ENCODE measurements at places on chromosomes 7 and 10.

GRCh38 chr7:116710764-116711452 lies 38.9 kb downstream of the MET start:
- no peak for DNase-seq

GRCh38 chr10:71218046-71218650 lies 5.8 kb downstream of the UNC5B start:
- DNase-seq: no peak

DNA sequence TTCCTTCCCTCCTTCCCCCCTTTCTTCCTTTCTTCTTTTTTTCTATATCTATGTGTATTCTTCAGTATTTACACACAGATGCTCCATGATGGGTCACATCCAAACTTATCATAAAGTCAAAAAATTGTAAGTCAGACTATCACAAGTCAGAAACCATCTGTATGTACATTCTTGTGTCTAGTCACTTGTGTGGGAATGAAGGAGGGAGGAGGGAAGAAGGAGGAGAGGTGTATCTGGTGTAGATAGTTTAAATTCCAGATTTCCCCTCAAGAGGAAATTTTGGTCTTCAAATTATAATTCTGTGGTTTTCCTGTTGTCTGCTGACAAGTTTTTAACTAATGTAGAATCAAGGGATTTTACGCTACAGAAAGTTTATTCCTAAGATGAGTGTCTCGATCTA lies 287.2 kb downstream of the ETV1 start:
- DNase-seq: no peak

DNA sequence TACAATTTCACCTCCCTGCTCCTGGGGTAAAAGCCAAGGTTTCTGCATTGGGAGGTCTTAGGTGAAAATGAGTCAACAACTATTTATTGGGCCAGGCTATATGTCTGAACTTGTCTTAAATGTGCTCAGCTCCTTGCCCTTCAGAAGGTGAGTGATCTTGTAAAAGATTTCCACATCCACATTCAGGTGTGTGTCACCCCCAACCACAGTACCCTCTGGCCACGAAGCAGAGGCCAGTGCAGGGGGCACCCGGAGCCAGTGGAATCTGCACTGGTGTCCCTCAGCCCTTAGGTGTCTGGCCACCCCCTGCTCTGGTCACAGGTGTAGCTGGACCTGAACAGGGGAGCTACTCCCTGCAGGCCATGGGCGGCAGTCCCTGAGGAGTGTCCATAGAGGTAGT lies 198.5 kb downstream of the PAXIP1 start:
- no peak for DNase-seq

DNA sequence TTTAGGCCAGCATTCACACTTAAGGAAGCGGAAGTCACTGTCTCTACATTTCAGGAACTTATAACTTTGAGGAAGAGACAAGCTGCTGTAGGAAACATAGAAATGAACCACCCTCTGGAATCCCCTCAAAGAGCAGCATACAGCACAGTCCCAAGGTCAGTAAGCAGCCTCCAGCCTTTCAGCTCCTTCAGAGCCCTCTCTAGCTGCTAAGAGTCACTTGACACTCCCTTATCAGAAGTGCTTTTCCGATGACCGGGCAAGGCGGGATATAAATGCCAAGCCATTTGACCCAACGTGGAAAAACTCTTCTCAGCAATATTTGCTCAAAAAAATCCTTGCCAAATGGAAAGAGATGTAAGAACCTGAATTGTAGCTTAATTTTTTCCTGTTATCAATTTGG lies 1284.3 kb downstream of the XPNPEP1 start:
- DNase-seq: no peak

DNA sequence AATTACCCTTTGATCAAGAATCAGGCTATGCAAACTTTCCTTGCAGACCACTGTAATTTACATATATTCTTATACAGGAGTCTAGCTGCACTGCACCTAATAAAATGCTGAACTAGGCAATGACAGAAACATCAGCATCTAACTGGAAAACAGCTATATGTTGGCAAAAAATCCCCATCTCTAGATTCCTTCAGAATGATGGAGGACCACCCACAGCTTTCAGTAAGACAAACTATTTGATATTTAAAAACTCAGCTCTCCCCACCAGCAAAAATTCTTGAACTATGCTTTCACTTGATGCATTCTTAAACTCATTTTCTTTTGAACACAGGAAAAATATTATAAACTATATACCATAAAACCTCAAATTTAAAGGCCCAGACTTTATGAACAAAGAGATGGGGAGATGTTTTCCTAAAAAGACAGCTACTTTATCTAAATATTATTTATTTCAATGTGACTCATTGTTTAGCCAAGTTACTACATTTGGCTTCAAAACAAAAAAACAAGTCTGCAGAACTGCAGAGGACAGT lies 77.4 kb downstream of the SEMA3C start:
- no peak for DNase-seq

- no peak for DNase-seq
These were observed 35.7 kb downstream of the WIPI2 start for GRCh38 chr7:5225616-5226290.

GRCh38 chr10:132373241-132373955 lies 23.6 kb upstream of the PWWP2B start:
- DNase-seq: no peak

DNA sequence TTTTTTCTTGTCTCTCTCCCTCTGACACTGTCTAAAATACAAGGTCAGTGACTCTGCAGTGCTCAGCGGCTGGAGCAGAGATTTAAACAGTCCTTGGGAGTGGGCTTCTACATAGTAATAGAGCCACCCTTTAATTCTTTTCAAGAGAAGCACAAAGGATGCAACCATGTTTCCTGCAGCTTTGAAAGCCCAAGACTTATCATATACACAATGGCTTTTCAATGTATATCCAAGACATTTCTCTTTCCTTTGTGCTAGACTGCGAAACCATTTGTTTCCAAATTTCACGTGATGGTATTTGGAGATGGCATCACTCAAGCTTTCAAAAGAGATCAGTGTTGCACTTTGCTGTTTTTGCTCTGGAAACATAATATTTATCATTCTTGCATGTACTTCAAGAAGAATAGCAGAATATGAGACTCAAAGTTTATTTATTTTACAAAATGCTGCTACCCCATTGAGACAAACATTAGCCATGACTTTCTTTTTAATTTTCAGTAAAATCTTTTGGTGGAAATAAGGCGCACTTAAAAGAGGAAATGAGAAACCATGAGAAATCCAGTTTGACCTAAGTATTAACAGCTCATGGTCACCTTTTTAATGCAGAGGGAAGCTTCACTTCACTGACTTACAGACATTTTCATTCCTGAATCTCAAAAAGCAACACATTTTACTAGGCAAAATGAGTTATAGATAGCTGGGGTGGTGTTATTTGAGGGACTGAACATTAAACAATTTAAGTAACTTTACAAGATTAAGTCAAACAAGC lies 76.6 kb downstream of the SEMA3C start:
- DNase-seq: no peak

DNA sequence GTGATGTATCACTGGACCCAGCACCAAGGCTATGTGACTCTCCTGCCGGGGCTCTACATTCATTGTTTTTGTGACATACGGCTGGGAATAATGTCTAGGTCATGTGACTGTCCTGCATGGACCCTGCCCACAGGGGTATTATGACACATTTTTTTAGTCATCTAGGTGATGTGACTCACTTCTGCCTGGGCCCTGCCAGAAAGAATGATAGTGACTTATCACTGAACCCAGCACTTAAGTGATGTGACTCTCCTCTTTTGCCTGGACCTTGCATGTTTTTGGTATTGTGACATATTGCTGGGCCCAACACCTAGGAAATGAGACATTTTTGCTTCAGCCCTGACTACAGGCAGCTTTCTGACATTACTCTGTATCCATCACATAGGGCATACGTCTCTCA lies 51.1 kb upstream of the ZNF107 start:
- no peak for DNase-seq

DNA sequence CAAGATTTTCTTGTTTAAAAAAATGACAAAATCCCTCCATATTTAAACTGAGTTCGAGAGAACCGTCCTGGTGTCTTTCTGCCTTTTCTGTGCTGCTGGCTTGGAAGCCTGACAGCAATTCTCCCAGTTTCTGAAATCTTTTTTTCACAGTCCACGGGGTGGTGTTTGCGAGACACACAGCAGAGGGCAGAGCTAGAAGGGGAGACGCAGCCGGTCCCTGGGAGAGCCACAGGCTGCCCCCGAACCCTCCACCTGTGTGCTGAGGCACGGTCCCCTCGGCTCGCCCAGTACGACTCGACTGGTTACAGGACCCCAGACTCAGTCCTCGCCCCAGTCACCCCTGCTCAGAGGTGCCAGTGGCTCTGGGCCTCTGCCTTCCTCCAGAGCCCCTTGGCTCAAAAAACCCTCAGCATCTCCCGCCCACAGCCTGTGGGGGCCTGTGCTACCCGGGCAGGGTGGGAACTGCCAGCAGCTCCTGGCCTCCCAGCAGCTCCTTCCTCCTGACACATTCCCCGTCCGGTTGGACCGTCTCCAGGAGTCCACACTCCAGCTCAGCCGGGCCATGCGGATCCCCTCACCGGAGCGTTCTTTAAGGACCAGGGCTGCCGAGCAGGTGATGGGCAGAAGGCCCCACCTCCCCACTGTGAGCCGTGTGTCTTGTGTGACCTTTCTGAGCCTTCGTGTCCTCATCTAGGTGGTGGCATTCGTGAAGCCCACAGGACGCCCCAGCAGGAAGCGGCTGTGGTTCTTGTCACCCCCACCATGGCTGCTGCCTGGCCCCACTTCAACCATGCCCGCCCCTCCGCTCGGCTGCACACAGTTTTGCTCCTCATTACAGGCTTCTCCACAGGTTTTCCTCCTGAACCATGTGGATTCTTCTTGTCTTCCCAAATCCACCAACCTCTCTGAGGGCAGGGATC lies 52.3 kb upstream of the EN2 start:
- peak; percentile 31 for DNase-seq

- peak; percentile 25 for DNase-seq
These were observed 106.1 kb downstream of the PRKCQ start for GRCh38 chr10:6473901-6474370.

DNA sequence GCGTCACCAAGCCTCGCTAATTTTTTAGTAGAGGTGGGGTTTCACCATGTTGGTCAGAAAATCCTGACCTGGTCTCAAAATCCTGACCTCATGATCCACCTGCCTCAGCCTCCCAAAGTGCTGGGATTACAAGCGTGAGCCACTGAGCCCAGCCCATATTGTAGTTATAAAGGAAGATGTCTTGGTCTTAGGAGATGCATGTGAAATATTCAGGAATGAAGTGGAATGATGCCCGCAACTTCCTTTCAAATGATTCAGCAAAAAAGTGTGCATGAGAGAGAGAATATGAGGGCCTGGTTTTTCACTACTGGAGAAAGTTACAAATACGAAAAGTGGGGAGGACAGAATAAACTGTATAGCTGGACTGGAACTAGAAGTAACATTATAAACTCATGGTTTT lies 15.9 kb downstream of the TMEM209 start:
- DNase-seq: no peak

DNA sequence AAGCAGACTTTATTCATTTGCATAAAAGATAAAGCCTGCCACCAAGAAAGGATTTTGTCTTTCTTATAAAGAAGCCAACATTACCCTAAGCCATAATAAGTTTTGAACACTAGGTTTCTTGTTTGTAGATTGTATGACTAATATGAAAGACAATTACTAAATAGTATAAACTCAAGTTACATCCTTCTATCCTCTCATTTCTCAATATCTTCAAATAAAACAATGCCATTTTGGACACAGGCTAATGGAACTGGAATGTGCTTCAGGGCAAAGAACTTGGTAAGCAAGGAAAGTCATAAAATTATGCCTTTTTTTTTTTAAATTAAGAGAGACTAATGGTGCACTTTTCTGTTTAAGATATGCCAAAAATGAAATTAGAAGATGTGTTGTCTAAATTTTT lies 137.7 kb downstream of the DKK1 start:
- DNase-seq: no peak

- no peak for DNase-seq
These were observed 121.9 kb downstream of the INPP5A start for GRCh38 chr10:132659206-132660091.

DNA sequence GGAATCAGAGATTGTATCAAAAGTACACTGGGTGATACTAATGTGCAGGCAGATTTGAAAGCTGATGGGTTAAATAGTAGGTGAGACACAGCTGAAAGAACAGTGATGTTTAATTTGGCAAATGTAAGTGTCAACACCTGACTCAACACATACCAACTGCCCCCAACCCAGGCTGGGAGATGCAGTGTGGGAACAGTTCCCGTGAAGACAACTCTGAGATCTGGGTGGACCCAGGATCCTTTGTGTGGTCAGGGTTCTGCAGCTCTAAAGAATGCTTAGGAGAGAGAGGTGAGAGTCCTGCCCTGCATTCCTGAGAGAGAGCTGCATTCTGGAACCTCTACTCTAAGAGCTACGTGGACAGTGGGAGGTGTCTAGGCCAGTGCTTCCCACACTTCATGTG lies 479.7 kb downstream of the RPS24 start:
- DNase-seq: no peak

GRCh38 chr7:4178916-4179687 lies 503.0 kb upstream of the FOXK1 start:
- no peak for DNase-seq

- DNase-seq: no peak
These were observed 49.2 kb downstream of the INPP5A start for GRCh38 chr10:132586739-132587138.

DNA sequence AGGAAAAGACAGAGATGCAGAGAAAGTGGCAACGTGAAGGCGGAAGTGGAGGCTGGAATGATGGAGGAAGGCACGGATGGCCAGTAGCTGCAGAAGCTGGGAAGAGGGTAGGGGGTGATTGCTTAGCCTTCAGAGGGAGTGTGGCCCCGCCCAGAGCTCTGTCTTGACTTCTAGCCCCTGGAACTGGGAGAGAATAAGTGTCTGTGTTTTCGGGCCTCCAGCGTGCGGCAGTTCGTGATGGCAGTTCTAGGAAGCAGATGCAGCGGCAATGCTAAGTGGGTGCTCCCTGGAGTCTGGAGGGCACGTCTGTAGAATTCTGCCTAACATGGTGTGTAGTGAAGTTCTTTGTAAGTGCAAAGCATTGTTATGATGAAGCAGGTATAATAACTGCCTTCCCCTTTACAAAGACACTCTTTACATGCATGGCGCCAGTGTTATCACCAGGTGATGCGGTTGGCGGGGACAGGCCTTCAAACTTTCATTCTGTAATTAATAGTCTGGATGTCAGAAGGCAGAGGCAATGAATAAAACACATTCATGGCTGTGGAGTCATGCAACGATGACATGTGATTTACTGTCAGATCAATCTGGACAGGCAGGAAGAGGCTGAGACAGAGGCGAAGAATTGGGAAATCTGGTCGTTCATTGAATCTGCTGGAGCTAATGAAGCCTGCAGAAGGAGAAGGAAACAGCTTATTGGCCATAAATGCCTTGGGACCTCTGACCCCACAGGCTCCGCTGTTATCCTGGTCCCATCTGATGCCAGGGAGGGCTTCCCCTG lies 228.6 kb downstream of the GLRX3 start:
- DNase-seq: no peak

- DNase-seq: no peak
These were observed 30.8 kb downstream of the TM9SF3 start for GRCh38 chr10:96556003-96556402.

- no peak for DNase-seq
These were observed 17.5 kb downstream of the CCNY start for GRCh38 chr10:35353805-35354204.

GRCh38 chr7:36600869-36601530 lies 123.3 kb downstream of the AOAH start:
- no peak for DNase-seq

- no peak for DNase-seq
These were observed 23.4 kb downstream of the KBTBD2 start for GRCh38 chr7:32868116-32868515.

GRCh38 chr7:24739306-24739705 lies 18.0 kb downstream of the GSDME start:
- no peak for DNase-seq

GRCh38 chr7:101729241-101729883 lies 88.1 kb upstream of the CUX1 start:
- DNase-seq: no peak
